ENCODE measurements at places on chromosomes 13 and 19.

DNA sequence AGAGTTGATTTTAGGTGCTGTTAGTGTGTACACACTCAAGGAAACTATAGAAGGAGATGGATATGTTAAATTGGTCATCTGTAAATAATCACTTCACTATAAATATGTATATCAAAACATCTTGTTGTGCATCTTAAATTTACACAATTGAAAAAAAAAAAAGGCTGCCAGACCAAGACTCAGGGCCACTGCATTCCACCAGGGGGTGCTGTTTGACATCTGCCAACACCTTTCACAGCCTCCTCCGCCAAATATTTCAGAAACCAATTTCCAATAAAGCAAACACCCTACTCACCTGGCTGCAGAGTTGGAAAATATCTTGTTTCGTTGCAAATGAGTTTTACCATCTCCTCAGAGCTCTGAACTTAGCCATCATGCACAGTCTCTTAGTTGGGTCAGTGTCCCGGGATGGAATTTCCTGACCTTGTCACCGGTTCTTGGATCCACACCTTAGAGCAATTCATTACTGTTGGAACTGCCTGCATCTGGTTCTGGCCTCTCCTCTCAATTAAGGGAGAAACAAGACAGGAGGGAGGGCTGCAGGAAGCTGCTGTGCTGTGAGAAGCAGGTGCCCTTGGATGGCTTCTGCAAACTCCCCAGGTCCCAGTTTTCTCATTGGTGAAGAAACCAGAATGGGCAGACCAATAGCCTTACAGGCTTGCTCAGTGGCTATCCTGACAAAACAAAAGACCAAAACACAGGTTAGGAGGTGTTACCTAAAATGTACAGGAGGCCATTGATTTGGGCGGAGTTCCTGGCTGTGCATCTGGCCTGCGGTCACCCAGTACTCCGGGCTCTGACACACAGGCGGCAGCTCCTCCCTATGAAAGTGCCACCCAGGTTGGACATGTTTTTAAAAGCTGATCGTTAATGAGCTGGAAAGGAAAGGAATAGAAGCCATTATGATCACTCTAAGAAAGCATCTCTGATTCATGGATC, 746.6 kb downstream of the UQCRFS1 start:
- no peak for DNase-seq

DNA sequence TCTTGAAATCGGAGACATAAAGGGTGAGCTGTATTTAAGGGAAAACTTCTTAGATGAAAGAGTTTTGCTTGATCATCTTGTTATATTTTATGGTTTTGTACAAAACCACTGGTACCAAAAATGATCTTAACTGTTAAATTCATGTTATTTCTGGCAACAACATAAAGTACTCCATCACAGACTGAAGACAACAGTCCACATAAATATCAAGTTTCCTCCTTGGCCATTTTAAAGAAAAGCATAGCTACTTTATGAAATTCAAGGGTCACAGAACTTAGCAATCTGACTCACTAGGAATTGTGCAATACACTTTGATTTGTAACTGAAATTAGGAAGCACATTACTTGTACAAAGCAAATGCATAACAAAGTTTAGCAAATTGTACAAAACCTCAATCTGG, 66.3 kb downstream of the TBC1D4 start:
- DNase-seq, result no peak

DNA sequence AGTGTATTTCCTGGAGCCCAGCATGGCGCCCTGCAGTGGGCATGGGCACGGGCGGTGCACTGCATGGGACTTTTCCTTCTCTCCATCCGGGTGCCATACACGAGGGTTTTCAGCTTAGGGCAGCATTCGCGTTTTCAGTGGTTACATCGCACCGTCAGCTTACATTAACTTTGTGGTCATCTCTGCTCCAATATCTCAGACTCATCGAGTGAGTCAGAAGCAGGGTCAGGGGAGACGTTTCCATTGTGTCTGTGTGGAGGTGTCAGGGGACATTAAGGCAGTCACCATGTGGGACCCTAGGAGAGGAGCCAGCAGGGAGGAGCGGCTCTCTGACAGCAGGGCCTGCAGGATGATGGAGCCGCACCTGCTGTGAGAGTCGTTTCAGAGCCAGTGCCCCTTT, 541.0 kb downstream of the FGF9 start:
- no peak for DNase-seq

GRCh38 chr13:73687087-73687486, 447.1 kb downstream of the KLF12 start:
- DNase-seq, result no peak

- DNase-seq, result no peak
Observed at GRCh38 chr13:21897161-21897560, 226.3 kb downstream of the FGF9 start.

- no peak for DNase-seq
Observed at GRCh38 chr19:48480558-48481500, 11.7 kb downstream of the CYTH2 start.

GRCh38 chr13:112602189-112602588, 14.2 kb upstream of the TUBGCP3 start:
- no peak for DNase-seq

DNA sequence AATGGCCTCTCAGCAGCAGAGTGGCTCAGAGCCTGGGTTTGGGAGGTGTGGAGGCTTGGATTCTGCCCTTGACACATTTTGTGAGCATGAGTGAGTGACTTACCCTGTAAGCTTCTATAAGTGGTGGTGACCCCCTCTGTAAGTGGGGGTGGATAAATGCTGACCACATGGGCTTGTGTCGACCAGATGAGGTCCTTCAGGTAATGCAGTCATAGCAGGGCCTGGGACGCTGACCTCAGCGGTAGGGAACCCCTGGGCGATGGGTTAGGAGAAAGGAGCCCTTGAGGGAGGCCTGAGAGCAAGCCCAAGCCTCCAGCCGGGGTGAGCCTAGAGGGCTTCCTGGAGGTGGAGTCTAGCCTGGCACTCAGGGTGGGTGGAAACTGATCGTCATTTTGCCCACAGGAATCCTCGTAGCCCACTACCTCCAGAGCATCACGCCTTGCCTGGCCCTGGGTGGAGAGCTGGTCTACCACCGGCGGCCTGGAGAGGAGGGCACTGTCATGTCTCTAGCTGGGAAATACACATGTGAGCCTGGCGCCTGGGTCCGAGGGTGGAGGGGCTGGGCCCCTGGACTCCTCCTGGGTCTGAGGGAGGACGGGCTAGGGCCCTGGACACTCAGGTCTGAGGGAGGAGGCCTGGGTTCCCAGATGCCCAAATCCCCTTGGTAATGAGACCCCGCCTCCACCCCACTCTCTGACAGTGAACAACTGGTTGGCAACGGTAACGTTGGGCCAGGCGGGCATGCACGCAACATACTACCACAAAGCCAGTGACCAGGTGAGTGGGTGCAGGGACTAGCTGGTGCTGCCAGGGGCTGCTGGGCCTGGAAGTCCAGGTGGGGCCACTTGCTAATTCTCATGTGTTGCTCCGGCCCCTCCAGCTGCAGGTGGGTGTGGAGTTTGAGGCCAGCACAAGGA, 5.0 kb upstream of the APOE start:
- DNase-seq, result no peak

GRCh38 chr19:43596842-43597461, 557 bp downstream of the ZNF576 start:
- DNase-seq, result no peak

GRCh38 chr19:3357992-3358688, 8.2 kb upstream of the NFIC start:
- DNase-seq, result no peak

DNA sequence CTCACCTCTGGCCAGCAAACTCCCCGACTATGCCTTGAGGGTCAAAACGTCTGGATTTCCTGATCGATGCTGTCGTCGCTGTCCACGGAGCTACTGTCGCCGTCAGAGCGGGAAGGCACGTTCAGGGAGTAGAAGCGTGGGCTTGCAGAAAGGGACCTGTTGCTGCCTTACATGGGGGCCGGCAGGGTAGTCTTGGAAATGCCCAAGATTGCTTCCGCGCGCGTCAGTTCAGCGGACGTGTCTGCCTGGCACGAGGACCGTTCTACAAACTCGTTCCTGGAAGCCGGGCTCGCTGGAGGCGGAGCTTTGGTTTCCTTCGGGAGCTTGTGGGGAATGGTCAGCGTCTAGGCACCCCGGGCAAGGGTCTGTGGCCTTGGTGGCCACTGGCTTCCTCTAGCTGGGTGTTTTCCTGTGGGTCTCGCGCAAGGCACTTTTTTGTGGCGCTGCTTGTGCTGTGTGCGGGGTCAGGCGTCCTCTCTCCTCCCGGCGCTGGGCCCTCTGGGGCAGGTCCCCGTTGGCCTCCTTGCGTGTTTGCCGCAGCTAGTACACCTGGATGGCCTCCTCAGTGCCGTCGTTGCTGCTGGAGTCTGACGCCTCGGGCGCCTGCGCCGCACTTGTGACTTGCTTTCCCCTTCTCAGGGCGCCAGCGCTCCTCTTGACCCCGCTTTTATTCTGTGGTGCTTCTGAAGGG, 15.4 kb downstream of the RB1 start:
- DNase-seq, result no peak

DNA sequence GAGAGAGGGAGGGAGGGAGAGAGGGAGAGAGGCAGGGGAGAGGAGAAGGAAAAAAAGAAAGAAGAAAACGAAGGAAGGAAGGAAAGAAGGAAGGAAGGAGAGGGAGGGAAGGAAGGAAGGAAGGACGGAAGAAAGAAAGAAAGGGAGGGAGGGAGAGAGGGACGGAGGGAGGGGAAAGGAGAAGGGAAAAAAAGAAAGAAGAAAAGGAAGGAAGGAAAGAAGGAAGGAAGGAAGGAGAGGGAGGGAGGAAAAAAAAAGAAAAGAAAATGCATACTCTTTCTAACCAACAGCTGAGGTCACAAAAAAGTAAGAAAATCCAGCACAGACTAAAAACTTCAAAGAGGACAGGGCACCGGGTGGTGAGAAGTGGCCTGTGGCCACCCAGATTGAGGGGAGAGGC, 109.7 kb downstream of the GNG7 start:
- no peak for DNase-seq

DNA sequence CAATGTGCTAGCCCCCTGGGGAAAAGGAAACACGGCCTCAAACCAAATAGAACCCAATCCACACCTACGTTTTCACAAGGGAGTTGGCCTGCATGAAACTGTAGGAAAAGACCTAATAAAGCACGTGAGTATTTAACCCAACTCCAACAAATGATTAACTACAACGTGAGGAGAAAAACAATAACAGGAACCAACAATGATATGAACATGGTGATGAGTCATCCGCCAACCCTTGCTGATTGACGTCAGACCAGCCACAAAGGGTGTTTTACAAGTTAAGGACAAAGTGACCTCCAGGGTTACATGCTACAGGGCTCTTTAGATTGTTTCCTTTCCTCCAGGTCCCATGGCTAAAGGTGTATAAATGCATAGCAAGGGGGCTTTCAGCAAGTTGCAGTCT, 460.5 kb downstream of the COG6 start:
- no peak for DNase-seq

GRCh38 chr13:34901572-34901971, 40.5 kb upstream of the NBEA start:
- DNase-seq, result no peak

GRCh38 chr19:14449321-14449720, 16.2 kb downstream of the PKN1 start:
- DNase-seq, result no peak

Measured in GOT3 (cell line).